Stimulated activated effector memory CD8-positive, alpha-beta T cell treated with anti-CD3 and anti-CD28 coated beads, Interleukin-12 subunit alpha, Interleukin-12 subunit beta, amount 100 ng/mL, for 72 hours (primary cell): ENCODE measurements at places on chromosomes 4 and X.

DNA sequence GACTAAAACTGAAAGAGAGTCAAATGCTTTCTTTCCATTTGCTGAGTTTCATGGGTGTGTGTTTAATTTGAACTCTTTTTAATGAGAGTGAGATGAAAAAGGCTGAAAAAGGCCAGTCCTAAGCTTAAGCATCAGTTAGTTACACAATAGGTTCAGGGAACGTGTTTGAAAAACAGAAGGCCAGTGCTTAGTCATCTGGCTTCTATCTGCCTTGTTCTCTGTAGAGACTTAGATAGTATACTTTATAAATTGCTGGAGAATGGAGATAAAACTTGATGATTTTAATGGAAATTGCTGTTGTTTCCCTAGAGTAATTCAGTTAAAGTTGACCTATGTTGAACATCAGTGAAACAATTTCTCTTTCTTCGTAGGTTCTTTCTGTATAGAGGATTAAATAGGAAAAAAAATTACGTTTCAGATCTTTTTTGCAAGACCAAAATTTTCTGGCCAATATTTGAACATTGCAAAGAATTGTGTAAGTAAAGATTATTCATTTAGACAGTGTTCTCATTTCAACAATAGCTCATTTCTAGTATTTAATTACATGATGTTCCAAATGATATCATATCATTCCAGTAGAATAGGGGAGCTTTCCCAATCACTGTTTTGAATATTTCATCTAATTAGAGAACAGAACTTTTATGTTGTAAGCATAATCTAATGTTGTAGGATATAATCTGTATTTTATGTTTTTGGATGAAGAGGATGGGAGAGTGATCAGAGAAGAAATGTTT lies 1088.8 kb downstream of the ADGRL3 start:
- DNase-seq, result no peak

DNA sequence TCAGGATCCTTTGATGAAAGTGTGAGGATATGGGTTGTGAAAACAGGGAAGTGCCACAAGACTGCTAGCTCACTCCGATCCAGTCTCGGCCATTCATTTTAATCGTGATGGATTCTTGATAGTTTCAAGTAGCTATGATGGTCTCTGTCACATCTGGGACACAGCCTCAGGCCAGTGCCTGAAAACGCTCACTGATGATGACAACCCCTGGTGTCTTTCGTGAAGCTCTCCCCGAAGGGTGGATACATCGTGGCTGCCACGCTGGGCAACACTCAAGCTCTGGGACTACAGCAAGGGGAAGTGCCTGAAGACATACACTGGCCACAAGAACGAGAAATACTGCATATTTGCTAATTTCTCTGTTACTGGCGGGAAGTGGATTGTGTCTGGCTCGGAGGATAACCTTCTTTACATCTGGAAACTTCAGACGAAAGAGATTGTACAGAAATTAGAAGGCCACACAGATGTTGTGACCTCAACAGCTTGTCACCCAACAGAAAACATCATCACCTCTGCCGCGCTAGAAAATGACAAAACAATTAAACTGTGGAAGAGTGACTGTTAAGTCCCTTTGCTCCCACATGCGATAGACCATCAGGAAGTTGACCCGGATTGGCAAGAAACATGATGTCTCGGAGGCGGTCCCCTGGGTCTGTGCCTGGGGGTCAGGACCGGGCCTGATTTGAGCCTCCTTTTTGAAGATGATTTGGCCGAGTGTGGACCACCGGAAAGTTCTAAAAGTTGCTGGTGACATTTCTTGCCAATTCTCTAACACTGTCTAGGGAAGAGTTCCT lies 22.2 kb downstream of the LIAS start:
- DNase-seq, result no peak

- DNase-seq, result no peak
These were observed 125.8 kb downstream of the PPEF1 start for GRCh38 chrX:18833071-18833731.

- DNase-seq, result no peak
These were observed 2.6 kb upstream of the IL13RA1 start for GRCh38 chrX:118724775-118725174.

DNA sequence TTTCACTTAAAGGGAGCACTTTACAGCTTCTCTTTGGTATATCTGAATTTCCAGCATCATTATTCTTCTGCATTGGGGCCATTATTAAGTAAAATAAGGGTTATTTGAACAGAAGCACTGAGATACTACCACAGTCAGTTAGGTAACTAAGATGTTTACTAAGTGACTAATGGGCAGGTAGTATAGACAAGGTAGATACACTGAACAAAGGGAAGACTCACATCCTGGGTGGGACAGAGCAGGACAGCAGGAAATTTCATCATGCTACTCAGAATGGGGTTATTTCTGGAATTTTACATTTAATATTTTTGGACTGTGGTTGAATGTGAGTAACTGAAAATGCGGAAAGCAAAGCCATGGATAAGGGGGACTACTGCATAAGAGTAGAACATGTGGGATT lies 316.0 kb downstream of the CCSER1 start:
- no peak for DNase-seq

DNA sequence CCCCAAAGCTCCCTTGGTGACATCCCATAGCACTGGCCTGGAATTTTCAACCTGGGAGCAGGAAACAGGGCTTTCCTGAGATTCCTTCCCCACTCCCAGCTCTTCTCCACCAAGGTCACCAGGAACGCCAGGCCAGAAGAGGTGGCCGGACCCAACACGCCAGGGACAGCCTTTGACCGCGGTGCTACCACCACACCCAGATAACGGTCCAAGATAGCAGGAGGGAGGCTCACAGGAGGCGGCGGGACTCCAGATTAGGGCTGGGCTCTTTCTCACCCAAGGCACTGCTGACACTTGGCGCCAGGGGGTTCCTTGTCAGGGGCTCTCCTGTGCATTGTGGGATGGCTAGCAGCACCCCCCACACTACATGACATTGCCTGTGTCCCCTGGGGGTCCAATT lies 22.9 kb downstream of the ZFYVE28 start:
- DNase-seq, result no peak
